ENCODE measurements at places on chromosomes 6 and 20.
A peak's percentile ranks its signal among the peaks of the same experiment; 100 is the strongest.

GRCh38 chr6:24899136-24899996 lies 36.4 kb downstream of the RIPOR2 start:
- no peak for DNase-seq

- DNase-seq, result no peak
These were observed 25.1 kb downstream of the CAP2 start for GRCh38 chr6:17418281-17419188.

- no peak for DNase-seq
These were observed 62.0 kb downstream of the FAXC start for GRCh38 chr6:99287523-99287922.

DNA sequence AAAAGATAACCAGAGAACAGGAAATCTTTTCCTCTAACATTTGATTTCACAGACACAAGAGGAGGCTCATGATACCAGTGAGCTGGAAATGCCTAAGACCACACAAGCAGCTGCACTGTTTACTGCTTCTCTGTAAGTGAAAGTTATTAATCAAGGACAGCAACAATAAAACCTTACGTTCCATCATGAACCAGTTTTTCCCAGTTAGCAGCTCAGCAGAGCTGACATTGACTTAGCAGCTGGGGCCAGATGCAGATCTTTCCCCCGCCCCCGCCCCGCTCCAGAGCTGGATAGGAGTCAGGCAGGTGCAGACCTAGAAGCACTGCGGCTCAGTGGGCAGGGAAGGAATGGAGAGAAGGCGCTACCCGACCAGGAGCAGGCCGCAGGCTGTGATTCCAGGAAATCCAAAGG lies 275.2 kb downstream of the GMDS start:
- DNase-seq, result no peak

- peak; percentile 9 for DNase-seq
These were observed 839.4 kb downstream of the MAFB start for GRCh38 chr20:39849664-39850063.

DNA sequence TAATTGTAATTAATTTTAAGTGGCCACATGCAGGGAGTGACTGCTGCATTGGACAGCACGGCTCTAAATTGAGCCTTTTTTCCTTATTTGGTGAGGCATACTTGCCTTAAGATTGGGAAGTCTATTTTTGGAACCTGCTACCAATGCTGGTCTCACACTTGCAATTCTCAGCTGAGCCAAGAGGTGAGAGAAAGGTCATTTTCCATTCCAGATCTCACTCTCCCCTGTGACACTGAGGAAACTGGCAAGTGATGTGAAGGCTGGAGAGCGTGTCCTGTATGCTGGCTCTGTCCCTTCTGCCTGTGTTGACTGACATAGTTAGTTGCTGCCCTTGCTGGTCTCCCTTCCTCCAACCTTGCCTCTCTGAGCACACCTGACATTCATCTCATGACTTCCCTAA lies 735 bp upstream of the MOG start:
- DNase-seq, result no peak

- peak; percentile 77 for DNase-seq
These were observed 111.2 kb upstream of the BEND6 start for GRCh38 chr6:56843476-56844349.

DNA sequence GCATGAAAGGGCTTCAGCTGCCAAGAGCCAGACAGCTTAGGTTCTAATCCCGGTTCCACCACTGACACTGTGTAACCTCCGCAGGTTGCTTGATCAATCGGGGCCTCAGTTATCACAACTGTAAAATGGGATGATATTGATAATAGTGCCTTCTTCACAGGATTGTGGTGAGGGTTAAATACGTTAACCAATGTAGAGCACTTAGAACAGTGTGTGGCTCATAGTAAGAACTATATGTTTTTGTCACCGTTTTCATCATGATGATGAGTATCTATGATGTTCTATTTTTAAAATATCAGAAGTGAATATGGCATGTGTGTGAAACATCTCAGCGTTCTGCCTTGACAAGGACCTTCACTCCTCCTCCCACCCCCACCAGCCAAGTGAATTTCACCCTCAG lies 10.3 kb upstream of the MAPK13 start:
- no peak for DNase-seq
